ENCODE measurements at places on chromosomes 6 and 20.

DNA sequence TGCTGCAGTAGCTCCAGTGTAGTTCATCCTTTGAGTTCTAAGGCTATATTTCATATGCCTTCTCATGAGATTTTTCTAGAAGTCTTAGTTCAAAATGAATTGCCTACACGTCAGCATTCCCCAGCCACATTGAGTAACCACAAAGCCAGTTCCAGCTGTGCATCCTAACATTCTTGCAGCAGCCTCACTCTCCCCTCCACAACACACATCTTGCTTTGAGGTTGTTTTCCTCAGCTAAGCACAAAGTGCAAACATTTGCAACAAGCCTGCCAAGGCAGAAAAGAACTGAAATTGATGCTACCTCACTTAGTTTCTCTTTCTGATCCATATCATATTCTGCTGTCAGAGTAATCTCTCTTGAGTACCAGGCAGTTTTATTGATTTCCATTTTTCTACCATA, 160.7 kb upstream of the KCNQ5 start:
- DNase-seq = no peak

- DNase-seq = no peak
Measured at GRCh38 chr20:50704971-50705370, 13.6 kb upstream of the RIPOR3 start.

DNA sequence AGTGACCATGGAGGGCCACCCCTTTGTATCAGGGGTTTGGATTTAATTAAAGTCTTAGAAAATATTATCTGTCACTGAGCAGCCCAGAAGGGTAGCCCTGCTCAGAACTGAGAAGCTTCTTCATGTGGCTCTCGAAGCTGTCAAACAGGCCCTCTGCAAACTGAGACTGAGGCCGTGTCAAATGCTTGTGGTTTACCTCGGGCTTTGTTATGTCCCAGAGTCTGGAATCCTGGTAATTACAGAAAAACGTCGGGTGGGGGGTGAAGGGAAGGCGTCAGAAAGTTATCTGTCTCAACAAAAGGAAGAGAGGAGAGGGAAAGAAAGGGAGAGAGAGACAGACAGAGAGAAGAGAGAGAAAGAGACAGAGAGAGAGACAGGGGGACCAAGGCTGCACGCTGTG, 200.8 kb downstream of the BMP7 start:
- no peak for DNase-seq

DNA sequence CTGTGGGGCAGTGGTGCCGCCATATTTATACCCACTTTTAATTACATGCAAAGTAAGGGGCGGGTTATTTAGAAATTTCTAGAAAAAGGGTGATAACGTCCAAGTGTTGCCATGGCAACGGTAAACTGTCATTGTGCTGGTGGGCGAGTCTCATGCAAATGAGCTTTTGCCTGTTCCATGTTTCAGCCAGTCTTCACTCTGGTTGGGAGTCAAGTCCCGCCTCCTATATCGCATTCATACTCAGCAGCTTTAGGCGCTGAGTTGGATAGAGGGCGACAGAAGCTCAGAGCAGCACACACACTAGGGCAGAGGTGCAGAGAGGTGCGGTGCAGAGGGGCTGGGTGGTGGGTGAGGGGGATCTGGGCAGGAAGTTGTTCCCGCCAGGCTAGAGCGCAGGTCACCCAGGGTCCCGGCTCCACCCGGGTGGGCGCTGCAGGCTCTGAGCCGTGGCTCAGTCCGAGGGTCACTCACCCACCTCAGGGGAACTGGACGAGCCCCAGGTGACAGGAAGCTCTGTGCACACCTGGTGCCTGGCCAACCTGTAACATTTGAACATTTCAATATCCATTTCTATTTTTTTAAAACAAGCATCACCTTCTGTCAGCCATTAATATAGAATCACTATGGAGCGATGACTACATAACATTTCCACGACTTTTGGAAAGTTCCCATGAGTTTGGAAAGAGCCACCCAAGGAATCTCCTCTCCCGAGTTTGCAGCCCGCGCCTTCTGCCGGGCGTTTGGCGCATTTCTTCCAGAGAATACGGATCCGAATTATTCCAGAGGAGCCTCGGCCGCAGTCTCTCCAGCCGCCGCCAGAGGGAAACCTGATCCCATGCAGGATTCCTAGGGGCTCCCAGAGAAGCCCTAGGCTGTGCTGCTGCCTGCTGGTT, 89.1 kb upstream of the PHACTR3 start:
- no peak for DNase-seq

DNA sequence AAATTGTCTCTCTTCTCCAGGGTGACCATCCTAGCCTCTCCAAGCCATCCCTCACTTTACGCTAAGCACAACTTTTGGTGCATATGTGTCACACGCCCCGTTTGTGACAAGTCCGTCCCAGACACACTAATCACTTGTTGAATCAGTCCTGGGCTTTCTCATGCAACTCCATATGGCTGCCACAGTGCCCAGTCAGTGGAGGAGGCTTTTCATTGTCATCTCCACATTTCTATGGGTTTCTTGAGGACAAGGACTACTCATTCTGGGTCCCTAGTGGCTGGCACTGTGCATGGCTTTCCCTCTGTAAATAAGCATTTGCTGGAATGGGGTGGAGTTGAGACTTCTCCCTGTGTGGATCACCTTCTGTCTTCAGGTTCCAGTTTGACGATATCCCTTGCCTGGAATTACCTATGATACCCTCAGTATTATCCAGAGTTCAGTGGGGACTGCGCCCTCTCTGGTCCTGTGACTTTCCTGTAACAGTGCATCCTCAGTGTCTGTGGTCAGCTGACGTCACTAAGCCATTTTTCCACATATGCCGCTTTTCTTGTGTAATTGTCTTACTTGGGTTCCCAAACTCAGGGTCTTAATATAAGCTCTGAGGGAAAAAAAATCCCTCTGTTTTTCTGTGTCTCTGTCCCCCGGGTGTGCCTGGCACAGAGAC, 59.8 kb upstream of the MYL9 start:
- DNase-seq = no peak
